HL-60 (cell line): ENCODE measurements at places on chromosomes 3 and 15.

DNA sequence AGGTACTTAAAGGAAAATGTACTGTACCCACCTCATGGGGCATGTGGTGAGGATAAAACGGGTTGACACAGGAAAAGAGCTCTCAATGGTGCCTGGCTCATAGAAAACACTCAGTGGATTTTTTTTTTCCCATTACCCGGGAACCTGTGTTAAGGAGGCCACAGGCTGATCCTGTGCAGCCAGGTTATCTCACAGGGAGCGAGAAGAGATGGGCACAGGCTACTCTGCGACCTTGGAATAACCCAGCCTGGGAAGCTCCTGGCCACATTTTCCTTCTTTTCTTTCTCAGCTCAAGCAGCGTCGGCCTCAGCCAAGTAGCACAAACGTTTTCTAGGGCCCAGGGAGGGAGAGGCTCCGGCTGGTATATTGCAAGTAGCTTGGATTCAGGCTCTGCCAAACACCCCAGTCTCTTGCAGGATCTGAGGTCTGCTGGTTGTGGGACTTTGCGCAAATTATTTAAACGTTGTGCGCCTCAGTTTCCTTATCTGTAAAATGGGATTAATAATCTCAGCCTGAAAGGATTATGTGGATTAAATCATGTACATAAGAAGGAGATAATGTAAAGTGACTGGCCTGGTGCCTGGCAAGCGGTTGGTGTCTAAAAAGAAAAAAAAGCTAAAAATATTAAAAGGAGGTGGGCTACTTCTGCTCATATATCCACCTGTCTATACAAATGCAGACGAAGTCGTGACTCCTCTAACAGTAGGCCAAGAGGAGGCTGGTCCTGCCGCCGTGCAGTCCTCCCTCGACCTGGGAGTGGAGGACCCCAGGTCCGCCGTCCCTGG is 2.2 kb downstream of the FURIN start:
- no peak for DNase-seq

DNA sequence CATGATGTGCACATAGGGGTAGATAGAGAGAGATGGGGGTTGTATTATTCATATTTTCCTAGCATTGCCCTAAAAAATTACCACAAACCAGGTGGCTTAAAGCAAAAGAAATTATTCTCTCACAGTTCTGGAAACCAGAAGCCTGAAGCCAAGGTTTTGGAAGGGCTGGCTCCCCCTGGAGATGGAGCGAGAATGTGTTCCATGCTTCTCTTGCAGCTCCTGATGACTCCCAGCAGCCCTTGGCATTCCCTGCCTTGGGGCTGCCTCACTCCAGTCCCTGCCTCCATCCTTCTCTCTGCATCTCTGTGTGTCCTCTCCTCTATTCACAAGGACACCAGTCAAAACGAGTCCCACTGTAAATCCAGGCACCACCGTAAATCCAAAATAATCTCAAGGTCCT is 91.5 kb upstream of the FAM174B start:
- DNase-seq: no peak

GRCh38 chr15:99504071-99504822 is 61.5 kb upstream of the MEF2A start:
- DNase-seq: peak; percentile 33

GRCh38 chr3:135806317-135806716 is 159.2 kb upstream of the PPP2R3A start:
- no peak for DNase-seq

DNA sequence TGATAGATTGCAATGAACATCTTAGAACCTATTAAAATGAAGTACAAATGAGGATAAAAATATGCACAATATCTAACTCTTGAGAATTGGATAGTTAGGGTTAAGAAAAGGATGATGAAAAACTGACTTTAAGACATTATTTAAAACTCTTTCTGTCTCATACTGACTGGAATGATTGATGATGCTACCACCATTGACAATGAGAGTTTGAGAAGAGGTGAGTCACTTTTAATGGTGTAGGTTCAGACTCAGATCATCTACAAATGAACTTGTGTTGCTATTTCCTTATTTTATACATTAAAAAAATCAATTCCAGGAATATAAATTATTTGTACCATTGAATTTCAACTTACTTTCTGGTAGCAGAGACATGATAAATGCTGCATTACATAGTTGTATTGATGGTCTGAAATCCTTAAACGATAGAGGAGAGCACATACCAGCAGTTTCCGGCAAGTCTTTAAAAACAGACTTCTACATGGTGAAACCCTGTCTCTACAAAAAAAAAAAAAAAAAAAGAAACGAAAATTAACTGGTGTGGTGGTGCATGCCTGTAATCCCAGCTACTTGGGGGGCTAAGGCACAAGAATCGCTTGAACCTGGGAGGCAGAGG is 409.0 kb downstream of the OTOL1 start:
- DNase-seq: no peak

DNA sequence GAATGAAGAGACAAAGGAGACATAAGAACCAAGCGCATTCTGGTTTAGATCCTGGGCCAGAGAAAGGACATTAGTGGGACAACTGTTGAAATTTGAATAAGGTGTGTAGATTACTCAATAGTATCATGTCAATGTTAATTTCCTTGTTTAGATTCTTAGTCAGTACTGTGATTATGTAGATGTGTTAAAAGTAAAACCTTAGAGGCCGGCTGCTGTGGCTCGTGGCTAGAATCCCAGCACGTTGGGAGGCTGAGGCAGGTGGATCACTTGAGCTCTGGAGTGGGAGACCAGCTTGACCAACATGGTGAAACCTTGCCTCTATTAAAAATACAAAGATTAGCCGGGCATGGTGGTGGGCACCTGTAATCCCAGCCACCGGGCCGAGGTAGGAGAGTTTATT is 26.7 kb downstream of the CYP8B1 start:
- DNase-seq: no peak

DNA sequence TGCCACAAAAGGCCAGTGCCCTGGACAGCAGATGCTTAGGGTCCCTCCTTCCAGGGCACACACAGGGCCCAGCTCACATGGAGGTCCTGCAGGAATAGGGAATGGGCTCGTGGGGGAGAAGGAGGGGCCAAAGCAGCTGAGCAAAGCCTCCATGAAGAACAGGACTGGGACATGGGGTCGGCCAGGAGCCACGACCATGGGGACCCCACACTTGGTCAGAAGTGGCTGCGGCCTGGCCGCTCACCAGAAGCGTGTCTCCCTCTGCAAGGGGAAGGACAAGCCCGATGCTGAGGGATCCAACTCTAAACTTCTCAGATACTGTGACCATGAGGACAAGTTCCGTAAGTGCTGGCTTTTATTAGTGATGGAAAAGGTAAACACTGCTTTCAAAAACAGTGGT is 15.3 kb downstream of the RBPMS2 start:
- DNase-seq: no peak

DNA sequence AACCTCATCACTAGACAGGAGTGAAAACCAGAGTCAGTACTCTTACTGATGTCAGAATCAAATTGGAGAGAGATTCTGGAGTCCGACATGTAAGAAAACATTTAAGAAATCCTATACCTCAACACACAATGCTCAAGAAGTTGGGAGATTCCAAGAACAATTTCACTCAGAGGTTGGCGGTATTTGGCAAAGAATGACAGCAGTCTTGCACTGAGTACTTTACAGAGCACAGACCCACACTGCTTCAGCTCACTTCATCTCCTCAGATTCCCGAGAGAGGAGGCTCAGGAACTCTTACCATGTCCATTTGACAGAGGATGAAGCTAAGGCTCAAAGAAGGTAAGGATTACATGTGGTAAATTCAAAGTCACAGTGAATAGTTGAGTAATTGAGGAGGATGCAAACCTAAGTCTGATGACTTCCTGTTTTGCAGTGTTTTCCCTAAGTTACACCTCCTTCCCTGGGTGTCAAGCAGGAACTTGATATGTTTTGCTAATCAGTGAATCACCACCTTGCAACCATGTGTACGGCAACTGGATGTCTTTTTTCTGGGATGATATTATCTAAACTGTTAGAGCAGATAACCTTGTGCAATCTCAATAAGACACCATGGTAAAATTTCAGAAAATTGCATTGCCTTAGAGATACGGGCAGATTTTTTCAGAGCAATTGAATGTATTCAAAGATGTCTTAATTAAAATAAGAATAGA is 61.3 kb upstream of the MME start:
- DNase-seq: peak; percentile 76

GRCh38 chr3:142595581-142595950 is 627 bp upstream of the PLS1 start:
- no peak for DNase-seq

DNA sequence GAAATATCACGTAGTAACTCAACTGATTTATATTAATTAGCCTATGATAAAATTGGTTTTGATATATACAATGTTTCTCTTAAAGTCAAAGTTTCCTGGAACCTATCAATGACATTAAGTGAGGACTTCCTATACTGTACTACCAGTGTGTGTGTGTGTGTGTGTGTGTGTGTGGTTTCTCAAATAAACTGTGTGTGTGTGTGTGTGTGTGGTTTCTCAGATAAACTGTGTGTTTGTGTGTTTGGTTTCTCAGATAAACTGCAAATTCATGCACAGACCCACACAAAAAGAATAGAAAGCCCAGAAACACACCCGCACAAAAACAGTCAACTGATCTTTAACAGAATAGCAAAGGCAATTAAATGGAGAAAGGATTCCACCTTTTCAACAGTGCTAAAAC is 14.5 kb upstream of the WDR5B start:
- DNase-seq: no peak

- DNase-seq: peak; percentile 10
These were observed 52.2 kb downstream of the SEMA5B start for GRCh38 chr3:122975163-122975923.

DNA sequence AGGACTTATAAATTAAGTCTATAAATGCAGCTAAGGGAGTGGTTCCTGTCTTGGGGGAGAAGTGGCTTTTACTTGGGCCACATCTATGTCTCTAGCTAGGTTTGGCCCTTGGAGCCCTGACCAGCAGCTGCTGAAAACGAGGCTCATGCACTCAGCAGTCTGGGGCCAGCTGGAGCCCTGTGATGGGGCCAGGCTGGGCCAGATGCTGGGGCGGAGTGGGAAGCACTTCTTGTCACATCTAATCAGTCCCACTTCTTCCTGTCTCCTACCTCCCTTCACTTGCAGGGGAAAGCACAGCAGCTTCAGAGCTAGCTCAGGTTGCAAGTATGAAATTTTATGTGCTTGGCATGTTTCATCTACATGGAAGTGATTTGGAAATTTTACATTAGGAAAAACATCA is 209.9 kb upstream of the ROPN1 start:
- DNase-seq: no peak

GRCh38 chr15:85331655-85332285 is 48.6 kb upstream of the AKAP13 start:
- DNase-seq: no peak

DNA sequence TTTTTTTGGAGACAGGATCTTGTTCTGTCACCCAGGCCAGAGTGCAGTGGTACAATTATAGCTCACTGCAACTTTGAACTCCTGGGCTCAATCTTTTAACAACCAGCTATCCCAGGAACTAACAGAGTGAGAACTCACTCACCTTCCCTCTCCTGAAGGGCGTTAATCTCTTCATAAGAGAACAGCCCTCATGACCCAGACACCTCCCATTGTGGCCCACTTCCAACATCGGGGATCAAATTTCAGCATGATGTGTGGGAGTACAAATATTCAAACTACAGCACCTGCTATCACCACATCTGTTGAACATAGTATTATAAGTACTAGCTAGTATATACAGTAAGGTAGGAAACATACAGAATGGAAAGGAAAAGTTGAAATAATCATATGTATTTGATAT is 132.5 kb downstream of the DOCK3 start:
- DNase-seq: no peak

- no peak for DNase-seq
These were observed 147.0 kb upstream of the NR2F2 start for GRCh38 chr15:96183514-96183850.

- DNase-seq: no peak
These were observed 631 bp upstream of the MFGE8 start for GRCh38 chr15:88913850-88914169.

- DNase-seq: no peak
These were observed 195.3 kb downstream of the ATP10A start for GRCh38 chr15:25667829-25668228.

DNA sequence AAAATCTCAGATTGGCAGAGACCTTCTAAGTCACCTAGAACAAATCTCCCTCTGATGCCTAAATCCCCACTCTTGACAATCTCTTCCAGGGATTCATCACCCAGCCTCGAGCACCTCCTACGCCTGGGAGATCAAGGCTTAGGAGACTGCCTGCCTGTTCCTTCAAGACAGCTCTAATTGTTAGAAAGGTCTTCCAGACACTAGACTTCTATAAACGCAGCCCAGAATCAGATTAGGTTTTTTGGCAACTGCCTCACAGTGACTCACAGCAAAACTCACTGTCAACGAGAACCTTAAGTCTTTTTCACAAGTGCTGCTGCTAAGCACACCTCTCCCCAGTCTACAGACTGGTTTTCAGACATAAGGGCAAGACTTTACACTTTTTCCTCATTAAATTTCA is 23.1 kb downstream of the SRGAP3 start:
- no peak for DNase-seq

DNA sequence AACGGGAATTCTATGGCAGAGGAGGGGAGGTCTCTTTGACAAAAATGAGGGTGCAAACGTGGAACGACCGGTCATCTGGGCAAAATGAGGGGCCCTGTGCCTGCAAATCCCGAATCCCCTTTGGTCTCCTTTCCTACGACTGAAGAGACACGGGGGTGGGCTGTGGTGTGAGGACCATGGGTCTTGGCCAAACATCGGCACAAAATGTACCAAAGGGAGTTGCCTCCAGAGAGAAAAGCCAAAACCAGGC is 498 bp downstream of the ZNF280D start:
- DNase-seq: no peak

- DNase-seq: peak; percentile 71
These were observed 28.3 kb upstream of the MASP1 start for GRCh38 chr3:187319699-187320302.

DNA sequence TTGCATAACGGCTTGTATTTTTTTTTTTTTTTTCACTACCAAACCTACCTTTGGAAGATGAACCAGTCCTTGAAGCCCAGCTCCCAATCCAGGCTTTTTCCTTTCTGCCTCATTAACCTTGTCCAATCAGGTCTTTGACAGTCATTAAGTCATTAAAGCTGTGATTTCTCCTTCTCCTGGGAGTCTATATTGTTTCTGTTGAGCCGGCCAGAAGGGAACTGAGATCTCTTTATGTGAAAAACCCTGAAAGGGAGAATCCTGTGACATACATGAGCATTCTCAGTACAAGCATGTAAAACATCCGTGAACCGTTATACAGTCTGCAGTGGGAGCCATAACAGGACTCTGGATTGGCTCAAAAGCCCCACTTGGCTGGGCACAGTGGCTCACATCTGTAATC is 40.0 kb downstream of the ZNF589 start:
- DNase-seq: no peak

DNA sequence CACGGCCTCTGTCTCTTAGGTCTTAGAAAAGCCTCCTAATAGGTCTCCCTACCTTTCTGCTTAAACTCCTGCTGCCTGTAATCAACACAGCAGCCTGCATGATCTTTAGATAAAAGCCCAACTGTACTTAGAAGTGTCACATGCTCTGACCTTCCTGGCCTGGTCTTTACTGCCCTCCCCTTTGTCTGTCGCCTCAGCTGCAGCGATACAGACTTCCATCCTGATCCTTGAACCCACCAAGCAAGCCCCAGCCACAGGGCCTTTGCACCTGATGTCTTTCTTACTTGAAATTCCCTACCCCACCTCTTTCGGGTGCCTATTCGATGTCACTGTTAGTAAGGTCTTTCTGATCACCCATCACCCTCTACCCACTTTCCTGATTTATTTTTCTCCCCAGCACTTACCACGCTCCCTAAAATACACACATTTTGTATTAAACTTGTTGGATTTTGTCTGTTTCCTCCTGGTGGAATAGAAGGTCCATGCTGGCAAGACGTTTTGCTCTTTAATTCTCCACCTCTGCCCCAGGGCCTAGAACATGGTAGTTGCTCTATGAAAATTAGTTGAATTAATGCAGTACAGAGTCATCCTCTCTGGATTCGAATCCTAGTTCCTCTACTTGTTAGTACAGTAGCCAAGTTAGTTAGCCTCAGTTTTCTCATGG is 51.1 kb downstream of the AQP9 start:
- no peak for DNase-seq
